Smooth muscle cell of the brain vasculature (primary cell): ENCODE measurements at places on chromosomes 5 and 9.

DNA sequence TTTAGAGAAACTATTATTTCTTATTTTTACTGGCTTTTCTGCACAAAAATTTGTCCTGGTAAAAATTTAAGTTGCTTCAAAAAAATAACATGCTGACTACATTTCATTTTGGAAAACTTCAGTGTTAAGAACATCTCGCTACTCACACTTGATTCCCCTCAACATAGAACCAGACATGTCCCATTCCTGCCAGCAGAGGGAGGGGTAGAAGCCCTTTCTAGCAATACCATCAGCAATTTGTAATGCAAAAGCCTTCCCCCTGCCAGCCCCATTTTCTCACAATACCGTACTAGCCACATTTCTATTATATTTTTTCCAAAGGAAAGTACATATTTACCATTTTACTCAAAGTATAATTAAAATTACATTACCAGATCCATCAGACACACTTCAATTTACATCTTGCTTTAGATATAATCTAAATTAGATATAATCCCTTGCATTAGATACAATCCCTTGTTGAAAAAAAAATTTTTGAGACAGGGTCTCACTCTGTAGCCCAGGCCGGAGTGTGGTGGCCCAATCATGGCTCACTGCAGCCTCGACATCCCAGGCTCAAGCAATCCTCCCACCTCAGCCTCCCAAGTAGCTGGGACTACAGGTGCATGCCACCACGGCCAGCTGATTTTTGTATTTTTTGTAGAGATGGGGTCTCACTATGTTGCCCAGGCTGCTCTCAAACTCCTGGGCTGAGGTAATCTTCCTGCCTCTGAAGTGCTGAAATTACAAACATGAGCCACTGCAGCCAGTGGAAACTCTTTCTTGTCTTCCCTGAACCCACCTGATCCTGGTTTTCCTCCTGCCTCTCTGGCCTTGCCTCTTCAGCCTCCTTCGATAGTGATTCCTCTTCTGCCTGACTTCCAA, 39.6 kb upstream of the IDNK start:
- DNase-seq, result no peak

DNA sequence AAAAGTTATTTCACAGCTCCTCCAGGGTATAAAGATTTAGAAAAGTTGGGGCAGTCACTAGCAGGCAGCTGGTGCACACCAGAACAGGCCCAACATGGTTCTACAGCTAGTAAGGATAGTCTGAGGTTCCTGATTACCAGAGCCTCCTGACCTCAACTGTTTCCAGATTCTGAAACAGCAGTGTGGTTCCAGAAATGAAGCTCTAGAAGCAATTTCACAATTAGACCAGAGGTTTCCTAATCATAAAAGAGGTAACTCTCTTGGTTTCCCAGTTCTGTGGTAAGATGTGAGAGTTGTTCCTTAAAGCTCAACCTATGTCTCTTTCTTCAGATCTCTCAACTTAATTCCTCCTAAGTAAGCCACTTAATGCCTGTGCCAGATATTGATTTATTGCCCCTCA, 11.9 kb downstream of the AGTPBP1 start:
- DNase-seq, result no peak

DNA sequence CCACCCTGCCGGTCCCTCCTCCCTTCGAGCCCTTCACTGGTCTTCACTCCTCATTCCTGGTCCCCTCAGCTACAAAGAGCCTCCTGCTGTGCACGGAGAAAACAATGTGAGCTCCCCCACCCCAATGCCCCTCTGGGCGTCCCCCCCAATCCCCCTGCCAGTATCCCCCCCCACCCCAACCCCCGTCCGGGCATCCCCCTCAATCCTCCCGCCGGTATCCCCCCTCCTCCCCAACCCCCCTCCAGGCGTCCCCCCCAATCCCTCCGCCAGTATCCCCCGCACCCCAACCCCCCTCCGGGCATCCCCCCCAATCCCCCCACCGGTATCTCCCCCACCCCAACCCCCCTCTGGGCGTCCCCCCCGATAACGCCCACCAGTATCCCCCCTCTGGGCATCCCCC, 42.8 kb downstream of the EXD3 start:
- DNase-seq, result no peak

GRCh38 chr5:126354858-126355731, 68.1 kb upstream of the GRAMD2B start:
- no peak for DNase-seq

DNA sequence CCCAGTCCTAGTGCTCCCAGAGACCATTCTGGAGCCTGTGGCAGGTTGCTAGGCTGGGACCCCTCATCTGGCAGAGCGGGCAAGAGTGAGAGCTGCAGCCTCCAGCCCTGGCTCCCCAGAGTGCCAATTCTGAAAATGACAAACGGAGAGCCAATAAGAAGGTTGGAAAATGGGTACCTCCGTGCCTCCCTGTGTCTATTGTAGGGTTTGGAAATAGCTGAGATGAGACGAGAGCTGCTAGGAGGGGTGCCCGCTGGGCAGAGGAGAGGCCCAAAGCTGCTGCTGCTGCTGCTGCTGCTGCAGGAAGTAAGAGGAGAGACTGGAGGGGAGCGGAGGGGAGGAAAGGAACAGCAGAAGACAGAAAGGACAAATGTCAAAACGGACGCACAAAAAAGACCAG, 36.0 kb upstream of the FUBP3 start:
- no peak for DNase-seq

DNA sequence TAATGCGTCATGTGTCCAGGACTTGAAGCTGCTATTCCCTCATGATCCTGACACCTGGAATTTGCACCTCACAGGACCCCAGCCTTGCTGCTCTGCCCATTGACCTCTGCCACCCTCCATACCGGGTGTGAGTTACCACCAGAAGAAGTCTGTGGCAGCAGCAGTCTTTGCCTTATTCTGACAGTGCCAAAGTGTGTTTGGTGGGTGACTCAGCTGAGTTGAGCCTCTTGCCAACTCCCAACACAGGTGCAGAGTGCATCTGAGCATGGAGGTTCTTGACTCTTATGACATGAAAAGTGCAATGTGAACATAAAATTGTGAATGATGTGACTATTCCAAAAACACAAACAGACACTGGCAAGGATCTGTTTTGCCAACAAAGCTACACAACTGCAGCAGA, 1166.5 kb upstream of the CDH18 start:
- no peak for DNase-seq

GRCh38 chr9:94864862-94865509, 138.5 kb downstream of the AOPEP start:
- DNase-seq, result no peak

- no peak for DNase-seq
These were observed 94.8 kb downstream of the ARRDC3 start for GRCh38 chr5:91288118-91288916.

DNA sequence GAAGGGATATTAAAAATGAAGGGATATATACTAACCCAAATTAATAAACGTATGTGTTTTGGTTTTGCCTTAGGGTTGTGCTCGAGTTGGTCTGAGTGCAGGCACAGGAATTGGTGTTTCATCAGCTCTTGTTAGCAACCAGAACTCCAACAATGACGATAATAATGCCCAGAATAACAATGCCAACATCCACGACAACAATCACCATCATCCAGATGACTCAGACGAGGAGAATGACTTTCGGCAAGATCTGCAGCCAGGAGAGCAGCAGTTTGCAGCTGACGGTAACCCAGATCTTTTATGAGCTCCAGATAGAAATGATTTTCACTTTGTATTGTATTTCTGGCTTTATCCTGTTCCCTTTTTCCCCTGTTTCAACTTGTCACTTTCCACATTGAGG, 33.2 kb downstream of the FBXO38 start:
- no peak for DNase-seq

GRCh38 chr5:148352696-148353095, 17.3 kb downstream of the SPINK9 start:
- DNase-seq, result no peak
